ENCODE measurements at places on chromosomes 12 and 14.

DNA sequence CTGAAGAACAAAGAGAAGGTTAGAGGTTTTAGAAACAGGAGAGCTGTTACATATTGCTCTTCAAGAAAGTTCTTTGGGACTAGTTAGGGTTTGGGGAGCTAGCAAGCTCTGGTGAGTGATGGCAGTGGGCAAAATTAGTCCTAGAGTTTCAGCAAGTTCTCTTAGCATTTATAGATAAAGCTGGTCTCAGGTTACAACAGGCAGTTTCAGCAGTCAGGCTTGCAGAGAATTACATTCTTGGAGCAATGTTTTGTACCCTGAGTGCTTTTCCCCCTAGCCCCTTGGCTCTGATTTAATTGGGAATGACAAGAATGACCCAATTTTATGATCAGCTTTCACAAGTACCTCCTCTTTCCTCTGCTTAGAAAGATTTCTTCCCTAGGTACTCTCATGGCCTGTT, 21.4 kb upstream of the EID3 start:
- DNase-seq, result no peak

GRCh38 chr12:54439521-54440255, 20.6 kb upstream of the ITGA5 start:
- DNase-seq, result no peak

DNA sequence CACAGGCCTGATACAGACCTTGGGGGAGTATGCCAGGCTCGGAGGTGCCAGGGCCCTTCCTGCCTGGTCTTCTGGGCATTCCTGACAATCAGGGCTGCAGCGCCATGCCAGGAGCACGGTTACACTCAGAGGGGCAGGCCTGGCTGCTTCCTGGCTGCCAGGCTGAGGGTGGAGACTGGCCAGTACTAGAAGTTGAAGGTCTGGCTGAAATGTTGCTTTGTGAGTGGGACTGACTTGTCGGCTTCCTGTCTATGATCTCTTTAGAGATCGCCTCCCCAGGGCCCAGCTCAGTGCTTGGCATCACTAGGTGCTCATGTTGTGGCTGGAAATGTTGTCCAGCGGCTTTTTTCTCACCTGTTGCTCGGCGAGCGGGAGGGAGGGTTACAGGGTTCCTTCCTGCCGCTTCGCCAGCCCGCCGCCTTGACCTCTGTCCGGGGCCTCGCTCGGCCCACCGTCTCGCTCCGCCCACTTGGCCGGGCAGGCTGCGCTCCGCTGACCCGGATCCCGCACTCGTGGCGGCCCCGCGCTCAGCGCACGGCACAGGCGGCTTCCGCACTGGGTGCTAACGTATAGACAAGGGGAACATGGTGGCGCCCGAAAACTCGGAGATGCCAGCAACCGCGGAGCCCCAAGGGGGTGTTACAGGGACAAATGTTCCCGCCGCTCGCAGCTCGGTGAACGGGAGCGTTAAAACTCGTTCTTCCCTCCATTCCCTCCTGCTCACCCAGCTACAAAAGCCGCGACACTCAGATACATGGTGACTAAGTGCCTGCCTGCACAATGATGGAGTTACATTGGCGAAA, 32.6 kb downstream of the PAPLN start:
- DNase-seq, result no peak

DNA sequence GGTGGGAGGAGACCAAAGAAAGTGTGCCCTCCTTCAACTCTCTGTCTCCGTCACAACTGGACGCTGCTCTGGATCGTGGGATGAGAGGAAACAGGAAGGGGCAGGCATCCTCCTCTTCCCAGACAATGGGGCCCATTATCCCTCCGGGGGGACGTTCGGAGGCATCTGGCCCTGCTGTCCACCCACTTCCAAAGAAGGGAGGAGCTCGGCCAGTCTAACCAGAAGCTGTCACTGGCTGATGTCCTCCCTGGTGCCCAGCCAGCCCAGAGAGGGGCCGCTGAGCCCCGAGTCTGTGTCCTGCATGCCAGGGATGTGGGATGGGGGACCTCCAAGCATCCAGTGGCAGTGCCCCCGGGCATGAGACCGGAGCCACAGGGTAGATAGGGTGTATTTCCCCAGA, 39.8 kb upstream of the MEG3 start:
- no peak for DNase-seq

GRCh38 chr12:108461058-108461660, 53.9 kb upstream of the FICD start:
- DNase-seq, result no peak

DNA sequence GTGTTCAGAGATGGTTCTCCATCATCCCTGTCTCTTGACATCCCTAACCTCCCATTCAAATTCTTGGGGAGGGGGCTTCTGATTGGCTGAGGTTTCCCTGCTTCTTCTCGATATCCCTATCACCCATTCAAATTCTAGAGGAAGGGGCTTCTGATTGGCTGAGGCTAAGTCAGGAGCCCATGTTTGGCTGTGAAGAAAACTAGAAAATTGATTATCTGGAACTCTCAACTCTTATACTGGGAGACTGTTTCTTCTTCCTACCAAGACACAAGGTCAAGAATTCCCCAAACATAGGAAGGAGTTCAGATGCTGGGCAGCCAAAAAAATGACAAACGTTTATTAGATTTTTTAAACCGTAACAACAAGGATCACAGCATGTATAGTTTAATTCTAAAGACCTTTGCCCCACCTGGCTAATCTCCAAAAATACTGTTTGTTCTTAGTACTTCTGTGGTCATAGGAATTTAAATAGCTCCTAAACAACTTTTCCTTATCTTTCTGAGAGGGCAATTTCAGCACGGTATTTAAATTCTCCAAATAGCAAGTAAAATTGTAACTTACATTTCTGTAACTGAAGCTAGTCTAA, 26.4 kb downstream of the SPIC start:
- DNase-seq, result no peak

DNA sequence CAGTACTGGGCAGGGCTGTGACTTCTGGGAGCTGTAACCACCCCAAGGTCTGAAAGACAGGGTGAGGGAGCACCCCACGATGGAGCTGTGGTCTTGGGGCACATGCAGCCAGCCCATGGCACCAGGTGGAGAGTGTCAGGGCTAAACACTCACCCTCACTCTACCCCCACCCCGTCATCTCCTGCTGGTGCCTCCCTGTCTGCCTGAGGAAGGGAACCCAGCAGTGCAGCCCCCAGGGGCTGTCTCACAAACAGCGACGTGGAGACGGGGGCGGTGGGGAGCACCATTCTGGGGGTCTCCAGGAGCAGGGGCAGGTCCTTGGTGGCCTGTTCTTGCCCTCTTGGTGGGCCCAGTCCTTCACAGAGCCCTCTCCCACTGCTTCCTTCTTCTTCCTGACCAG, 63.5 kb downstream of the ERH start:
- no peak for DNase-seq
